ENCODE measurements at places on chromosomes 5 and 9. TPM values are rescaled to one million over a fixed set of nuclear protein-coding genes. Genes with fewer than 3 reads are reported as not detected.

DNA sequence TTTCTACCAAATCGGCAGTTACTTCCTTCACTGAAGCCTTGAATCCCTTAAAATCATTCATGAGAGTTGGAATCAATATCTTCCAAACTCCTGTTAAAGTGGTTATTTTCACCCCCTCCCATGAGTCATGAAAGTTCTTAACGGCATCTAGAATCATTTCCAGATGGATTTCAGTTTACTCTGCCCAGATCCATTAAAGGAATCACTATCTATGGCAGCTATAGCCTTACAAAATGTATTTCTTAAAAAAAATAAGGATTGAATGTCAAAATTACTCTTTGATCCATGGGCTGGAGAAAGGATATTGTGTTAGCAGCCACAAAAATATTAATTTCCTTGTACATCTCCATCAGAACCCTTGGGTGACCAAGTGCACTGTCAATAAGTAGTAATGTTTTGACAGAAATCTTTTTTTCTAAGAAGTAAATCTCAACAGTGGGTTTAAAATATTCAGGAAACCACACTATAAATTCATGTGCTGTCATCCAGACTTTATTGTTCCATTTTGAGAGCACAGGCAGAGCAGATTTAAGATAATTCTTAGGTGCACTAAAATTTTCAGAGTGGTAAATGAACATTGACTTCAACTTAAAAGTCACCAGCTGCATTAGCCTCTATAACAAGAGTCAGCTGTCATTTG is 767.7 kb downstream of the DTWD2 start:
- DNase-seq: no peak

GRCh38 chr9:135503371-135504261 is 3.1 kb downstream of the MRPS2 start:
- no peak for DNase-seq

DNA sequence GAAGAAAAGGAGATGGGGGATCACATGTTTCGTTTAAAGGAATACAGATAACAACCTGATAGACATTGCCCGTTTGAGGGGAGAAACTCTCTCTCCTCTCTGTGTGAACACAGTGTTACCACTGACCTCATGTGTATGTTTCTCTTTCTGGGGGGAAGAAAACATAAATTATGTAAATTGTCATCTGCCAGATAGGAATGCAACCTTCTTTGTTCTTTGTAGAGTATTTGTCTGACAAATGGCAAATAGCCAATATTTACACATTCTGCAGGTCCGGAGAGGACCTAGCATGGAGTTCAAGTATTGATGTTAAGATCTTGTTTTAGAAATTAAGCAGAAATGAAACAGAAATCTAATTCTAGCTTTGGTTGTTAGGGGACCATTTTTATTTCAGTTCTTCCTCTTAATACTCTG is 276.3 kb downstream of the SAXO1 start:
- DNase-seq: no peak

- no peak for DNase-seq
These were observed 7.6 kb downstream of the INVS start for GRCh38 chr9:100106616-100107015.

DNA sequence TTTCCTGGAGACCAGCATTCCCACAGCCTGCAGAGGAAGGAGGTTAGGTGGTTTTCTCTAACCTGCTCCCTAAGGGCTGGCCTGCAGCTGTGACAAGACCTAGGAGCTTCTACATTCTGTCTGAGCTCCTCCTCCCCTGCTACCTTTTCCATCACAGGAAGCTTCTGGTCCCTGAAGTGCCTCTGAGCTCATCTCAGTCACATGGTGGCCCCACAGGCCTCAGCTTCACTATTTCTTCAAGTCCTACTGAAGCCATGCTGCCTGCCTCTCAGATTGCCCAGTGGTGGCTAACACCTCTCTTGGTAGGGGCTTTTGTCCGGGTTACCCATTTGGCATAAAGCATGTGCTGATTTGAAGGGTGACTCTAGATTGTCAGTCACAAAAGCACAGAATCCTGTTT is 259.4 kb downstream of the CRB2 start:
- no peak for DNase-seq

GRCh38 chr5:27083449-27084415 is 45.3 kb upstream of the CDH9 start:
- DNase-seq: no peak

DNA sequence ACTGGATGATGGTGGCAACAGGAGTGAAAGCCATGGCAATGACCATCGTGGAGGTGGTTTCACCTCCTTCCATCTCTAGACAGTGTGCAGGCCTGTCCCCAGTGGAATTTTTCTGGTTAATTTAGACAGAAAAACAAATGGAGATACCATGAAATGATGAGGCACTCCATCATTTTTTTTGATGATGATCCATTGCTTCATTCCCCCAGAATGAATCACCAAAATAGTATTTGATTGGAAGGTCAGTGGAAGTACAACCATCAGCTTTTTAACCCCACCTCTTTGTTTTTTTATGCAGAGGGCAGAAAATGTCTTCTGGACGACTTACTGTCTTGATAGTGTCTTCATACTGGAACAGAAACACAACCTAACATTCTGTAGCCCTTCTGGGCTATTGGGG is 42.6 kb upstream of the ADRA1B start:
- DNase-seq: no peak

DNA sequence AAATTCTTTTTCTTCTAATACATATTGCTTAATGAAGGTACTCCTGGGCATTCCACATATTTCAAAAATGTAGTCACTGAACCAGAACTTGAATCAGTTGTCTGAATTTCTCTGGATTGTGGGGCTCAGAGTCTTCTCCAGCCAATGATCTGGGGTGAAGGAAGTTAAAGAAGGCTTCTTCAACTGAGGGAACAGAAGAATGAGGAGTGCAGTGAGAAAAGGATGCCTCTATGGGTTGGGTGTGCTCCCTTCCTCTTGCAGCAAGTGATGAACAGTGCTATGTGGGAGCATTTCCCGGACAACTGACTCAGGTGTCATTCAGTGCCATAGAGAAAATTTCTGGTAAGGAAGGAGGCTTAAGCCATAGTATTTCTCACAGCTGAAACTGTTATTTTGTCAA is 7.9 kb downstream of the LNPEP start:
- no peak for DNase-seq

- no peak for DNase-seq
These were observed 706.6 kb downstream of the EFNA5 start for GRCh38 chr5:106964132-106964531.

- no peak for DNase-seq
These were observed 548.8 kb downstream of the EFNA5 start for GRCh38 chr5:107121793-107122519.

GRCh38 chr5:141431286-141431685 is 979 bp downstream of the PCDHGA12 start:
- no peak for DNase-seq

- no peak for DNase-seq
These were observed 200.1 kb upstream of the TBC1D2 start for GRCh38 chr9:98455256-98456155.

DNA sequence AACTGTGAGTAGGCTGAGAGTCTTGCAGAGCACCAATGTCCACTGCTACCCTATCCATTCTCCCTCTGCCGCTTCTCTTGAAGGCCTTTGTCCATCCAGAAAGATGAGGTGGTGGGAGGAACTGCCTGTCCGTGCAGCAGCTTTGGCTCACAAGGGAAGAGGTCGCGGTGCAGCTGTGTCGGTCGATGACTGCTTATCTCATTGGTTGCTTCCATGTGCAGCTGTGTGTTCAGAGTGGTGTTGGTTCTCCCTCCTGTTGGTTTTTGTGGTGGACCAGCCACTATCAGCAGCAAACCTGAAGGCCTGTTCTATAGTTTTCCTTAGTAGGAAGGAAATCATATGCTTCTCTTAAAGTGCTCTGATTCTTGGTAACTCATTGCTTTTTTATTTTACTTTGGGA is 40.7 kb downstream of the SPTAN1 start:
- no peak for DNase-seq

DNA sequence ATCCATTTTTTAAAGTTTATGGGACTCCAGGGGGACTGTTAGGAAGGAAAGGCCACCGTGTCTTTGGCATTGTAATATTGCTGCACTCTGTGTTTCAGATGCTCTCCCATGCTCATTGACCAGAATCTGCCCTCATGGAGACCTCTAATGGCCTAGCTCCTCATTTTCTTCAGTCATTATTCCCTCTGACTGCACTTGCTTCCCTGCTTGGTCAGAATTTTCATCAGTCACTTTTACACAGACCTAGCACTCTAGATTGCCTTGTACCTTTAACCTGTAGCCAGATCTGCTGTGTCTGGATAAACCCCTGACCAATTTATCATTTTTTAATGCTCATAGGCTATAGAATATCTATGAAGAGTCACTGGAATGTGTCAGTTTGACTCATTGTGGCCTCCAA is 155.5 kb upstream of the NUDT12 start:
- DNase-seq: no peak

DNA sequence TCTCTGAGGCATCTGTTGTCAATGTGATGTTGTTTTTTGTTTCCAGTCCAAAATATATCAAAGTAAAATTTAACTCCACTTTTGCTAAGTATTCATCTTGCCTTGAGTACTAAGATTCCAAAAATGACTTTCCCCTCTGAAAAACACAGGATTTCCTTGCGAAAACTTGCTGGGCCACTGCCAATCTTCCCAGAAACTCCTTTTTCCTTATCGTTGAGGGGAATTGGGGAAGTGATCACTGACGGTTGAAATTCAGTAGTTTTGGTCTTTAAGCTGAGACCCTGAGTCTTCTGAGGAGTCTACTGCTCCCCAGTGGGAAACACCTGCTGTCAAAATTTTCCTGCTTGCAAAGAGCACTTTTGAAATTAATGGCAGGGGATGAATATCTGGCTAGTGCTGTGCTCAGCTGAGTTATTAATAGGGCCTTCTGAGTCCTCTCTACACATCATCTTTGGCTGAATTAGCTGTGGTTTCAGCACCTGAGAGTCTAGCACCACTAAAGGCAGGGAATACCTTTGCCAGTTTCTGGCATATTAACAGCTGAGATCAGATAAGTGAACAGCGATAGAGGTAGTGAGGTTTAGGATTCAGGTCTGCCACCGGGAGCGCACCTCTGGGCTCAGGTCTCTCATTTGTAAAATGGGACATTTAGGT is 18.0 kb downstream of the TLR4 start:
- DNase-seq: no peak

DNA sequence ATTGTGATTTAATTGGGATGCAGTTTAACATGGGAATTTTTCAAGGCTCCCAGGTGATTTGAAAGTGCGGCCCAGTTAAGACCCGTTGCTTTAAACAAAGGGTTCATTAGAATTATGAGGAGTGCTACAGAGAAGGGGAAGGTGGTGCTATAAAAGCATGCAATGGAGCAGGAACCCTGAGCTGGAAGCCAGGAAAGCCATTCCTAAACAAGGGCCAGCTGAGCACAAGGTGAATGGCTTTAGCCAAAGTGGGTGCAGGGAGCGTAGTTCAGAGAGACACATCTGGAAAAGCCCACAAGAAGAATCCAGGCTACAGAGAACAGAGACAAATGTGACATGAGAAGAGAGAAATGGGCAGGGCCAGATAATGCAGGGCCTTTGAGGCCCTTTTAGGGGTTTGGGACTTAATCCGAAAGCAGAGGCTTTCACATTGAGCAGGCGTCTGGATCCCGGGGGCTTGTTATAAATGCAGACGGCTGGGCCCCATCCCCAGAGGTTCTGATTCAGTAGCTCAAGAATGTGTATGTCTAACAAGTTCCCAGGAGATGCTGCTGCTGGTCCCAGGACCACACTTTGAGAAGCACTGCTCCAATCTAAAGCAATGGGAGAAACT is 138.1 kb upstream of the WWC1 start:
- no peak for DNase-seq

DNA sequence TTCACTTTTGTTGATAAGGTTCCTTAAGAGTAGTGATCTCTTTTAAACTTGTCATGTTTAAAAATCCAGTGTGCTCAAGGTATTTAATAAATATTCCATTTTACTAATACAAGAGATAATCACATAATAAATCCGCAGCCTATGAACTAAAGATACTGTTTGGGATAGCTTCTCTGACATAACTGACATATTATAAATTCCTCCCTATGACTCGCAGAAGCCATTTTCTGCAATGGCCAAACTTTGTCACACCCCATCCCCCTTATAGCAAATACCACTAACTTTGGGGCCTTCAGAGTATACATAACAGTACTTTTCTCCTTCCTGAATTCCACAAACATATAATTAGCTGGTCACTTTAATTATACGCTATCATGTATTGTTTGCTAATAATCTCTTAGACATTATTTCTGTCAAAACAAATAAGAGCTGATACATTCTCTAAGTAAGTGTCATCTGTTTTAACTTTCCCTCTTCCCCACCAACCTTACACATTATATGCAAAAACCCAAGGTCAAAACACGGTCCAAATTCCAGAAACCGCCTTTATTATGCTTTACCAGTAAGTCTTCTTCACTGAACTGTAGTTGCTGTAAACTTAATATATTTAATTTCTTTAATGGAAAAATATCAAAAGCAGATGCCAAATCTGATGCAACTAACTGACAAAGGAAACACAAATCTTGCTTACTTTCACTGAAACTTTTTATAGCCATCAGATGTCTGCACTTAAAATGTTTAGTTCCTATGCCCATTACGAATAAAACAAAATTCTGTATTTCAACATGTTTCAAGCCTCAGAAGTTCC is 971 bp downstream of the TMEM267 start:
- no peak for DNase-seq

GRCh38 chr9:85453850-85454249 is 287.9 kb downstream of the AGTPBP1 start:
- DNase-seq: no peak

DNA sequence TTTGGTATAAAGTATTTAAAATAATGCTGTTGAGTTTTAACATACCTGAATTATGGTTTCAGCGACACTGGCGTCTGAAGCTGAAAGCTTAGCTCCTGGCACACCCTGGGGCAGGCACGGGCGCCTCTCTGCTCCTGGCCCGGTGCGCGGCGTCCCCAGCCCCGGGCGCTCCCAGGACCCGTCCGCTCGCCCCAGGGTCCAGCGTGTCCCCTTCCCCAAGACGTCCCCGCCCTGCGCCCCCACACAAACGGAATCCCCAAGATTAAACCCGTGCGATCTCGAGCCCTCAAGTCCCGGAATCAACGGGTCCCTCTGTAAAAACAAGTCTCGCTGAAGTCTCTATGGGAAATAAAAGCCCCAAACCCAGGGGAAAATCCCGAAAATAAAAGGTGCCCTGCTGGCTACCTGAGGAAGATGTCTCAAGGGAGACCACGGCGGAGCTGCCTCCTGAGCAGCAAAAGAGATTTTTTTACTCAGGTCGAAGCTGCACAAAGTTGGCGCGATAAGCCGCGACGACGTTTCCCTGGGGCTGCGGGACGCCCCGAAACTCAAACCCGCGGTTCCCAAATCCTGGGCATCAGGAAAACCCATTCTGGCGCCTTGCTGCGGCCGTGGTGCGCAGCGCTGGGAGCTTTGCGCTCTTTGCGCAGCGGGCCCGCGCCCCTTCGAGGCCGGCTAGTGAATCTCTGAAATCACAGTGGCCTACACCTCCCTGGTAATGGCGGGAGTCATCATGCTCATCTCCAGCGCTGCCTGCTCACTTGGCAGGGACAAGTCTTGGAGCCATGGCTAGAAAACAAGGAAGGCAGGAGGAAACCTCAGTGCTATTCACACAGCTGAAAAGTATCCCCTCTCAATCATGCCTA is 6.3 kb upstream of the IFNA8 start:
- no peak for DNase-seq

CDX1 gene
- total RNA-seq: 0.85 TPM

HRH2 gene
- total RNA-seq: 4.2 TPM

LCP2 gene
- 73.7 TPM for total RNA-seq

PLAA gene
- total RNA-seq: 18.6 TPM

ANKDD1B gene
- total RNA-seq: 0.33 TPM

SLC25A2 gene
- 0.09 TPM for total RNA-seq

RETREG1 gene
- 37.7 TPM for total RNA-seq

ZNF454 gene
- total RNA-seq: 0.61 TPM

TGFBI gene
- 76.8 TPM for total RNA-seq

Measured in thymus (tissue), 14 donors.